ENCODE measurements at places on chromosomes 6 and 20.

- no peak for DNase-seq
Observed at GRCh38 chr6:169139179-169139971, 114.3 kb downstream of the THBS2 start.

GRCh38 chr6:122129313-122130025, 270.0 kb upstream of the HSF2 start:
- DNase-seq, result peak; percentile 3

DNA sequence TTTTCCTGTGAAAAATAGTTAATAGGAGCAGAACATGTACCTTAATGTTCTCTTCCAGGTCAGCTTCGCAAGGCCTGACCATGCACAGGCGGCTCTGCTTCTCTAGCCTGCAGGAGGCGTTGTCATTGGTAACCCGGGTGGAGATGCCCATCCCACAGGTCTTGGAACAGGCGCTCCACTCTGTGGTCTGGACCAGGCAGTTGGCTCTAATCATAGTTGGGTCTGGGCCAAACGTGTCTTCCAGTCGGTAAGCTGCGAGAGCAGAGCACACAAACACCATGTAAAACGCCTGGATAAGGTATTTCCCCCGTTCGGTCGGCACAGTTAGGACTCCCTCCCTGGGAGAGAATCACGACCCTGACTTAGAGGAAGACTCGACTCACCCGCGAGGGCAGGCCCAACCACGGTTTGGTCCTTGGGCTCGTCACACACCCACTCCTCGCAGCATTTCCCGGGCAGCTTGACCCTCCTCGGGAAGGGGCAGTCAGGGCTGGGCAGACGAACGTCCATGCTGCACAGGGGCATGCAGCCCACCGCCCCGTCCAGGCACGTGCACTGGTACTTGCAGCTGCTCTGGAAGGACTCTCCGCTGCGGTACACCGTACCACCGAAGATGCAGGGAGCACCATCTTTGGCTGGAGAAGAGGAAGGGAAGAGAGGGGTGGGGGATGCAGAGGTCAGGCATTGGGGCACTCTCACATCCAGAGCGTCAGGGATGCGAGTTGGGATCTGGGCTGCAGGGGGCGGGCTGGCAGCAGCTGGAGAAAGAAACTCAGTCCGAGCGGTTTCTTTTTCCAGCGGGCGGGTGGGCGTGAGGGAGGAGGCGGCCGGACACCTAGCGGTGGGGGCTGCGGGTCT, 1.0 kb downstream of the CCN2 start:
- DNase-seq, result peak; percentile 58

- no peak for DNase-seq
Observed at GRCh38 chr6:138226700-138227315, 8.5 kb upstream of the PBOV1 start.

GRCh38 chr20:46361381-46361780, 45.0 kb downstream of the ELMO2 start:
- no peak for DNase-seq

DNA sequence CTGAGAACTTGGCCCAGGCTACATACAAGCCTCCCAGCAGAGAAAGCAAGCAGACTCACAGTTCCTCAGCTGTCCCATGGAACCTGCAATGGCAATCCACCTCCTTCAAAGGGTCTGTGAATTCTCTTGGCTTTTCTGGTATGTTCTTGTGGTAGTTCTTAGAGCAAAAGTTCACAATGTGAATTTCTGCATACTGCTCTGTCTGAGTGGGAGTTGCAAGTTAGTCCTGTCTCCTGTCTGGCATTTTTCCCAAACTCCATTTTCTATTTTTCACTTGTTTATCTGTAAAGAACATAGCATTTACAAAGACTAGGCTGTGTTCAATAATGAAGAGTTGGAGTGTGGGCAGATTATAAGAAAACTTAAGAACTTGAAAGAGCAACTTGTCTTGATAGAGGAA, 269.9 kb downstream of the BCKDHB start:
- no peak for DNase-seq

DNA sequence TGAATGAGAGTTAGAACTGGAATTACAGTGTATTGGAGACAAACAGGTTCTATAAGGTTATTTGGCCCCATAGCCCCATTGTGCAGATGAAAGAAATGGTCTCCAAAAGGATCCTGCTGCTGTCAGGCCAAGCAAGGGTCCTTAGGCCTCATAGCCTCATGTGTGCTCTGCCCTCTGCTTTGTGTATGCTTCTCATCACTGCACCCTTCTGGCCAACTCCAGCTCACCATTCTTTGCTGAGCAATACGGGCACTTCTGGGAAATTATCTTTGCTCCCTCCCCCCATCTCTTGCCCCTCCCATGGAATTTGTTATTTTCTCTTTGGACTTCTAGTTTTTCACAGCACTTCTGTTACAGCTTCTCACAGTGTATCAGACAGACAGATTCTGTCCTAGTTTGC, 298.8 kb downstream of the FOXA2 start:
- DNase-seq, result no peak

DNA sequence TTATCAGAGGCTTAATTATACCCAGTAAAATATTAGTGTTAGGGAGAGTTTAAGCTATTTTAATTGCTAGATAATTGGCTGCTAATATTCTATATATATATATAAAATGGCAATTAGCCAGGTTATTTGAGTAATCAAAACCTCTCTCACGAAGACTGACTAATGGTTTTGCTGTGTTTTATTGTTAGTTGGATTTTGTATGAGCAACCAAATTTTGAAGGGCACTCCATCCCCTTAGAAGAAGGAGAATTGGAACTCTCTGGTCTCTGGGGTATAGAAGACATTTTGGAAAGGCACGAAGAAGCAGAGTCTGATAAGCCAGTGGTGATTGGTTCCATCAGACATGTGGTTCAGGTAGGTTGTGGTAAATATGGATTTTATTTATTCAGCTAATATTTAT, 102.2 kb downstream of the RTN4IP1 start:
- DNase-seq, result no peak

DNA sequence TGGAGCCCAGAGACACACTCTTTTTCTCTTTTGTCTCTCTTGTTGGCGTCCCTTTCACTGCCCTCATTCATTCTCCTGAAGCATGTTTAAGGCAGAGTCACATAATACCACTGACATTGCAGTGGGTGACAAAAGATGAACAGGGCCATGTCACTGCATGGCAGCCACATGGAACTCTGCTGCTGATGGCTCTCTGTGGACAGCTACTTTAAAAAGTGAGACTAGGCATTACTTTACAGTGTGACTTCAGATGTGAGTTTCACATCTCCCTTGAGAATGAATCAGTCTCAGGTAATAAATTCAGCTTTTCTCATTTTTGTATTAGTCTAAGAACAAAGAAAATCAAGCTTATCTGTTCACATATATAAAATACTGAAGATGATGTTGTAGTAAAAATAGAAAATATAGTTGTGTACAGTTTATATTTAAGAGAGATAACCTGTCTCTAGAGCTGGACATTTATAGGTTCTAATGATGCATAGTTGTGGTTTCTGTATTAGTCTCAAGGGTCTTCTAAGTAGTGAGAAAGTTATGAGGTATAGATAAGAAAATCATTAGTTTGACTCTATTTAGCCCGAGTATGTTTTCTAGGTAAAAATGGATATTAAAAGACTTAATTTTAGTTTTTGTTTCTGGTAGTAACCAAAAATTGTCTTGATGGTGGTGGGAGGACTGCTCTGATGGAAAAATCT, 6.1 kb downstream of the MRS2 start:
- DNase-seq, result no peak

- DNase-seq, result no peak
Observed at GRCh38 chr20:38635721-38636288, 34.2 kb downstream of the ARHGAP40 start.

GRCh38 chr20:37350649-37351574, 5.0 kb downstream of the SRC start:
- DNase-seq, result no peak

DNA sequence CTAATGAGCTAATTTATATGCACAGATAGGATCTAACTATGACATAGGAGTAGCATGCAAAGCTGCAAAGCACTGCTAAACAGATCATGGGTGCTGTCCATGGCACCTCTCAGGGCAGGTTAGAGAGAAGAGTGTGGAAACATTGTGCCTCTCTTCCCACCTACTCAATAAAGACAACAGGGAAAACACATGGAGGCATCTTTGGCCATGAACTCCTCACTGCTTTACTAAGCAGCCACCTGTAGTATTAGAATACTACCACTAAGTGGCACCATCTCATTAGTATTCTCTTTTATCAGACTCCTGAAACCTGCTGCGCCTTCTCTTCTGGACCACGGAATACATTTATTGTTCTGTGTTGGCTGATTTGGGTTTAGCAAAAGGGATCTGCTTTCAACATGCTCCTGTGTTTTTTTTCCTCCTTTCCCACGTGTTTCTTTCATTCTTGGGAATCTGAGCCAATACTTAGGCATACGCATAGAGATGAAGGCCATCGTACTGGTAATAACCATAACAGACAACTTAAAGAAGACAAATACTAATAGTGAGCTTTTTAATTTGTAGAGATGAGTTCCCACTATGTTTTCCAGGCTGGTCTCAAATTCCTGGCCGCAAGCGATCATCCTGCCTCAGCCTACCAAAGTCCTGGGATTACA, 9.4 kb upstream of the HDDC2 start:
- no peak for DNase-seq

GRCh38 chr6:115982453-115982852, 78.2 kb downstream of the FRK start:
- DNase-seq, result no peak

DNA sequence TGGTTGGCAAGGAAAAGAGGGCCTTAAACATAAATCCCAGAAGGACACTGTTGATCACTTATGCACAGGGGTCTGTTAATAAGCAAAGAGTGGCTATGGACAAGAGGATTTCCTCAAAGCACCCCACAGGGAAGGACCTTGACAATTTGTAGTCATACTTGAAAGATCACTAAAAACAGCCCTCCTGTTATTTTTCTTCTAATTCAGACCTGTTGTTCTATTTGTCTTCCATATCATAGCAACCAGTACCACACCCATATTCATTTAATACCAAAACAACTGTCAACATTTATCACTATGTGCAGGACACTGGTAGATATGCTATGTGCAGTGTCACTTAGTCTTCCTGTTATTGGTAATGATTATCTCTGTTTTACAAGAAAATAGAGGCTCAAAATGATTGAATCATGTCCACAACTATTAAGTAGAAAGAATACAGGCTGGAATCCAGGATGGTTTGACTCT, 3.2 kb upstream of the DYNLRB1 start:
- DNase-seq, result no peak

- DNase-seq, result no peak
Observed at GRCh38 chr6:109048176-109048575, 46.5 kb downstream of the SESN1 start.

DNA sequence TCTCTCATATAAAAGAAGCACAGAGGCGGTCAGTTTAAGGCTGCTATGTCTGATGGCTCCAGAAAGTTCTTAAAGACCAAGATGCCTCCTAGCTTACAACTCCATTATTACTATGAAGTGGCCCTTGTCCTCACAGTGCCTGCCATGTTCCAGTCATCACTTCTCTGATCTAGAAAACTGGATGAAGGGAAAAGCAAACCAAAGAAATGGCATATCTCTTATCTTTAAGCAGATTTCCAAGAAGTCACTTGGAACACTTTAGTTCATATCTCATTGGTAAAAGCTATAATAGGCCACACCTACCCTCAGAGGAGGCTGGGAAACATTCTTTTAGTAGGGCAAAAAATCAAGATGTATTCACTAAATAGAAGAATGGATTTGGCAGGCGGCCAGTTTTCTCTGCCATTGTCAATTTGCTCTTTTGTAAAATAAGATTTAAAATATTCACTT, 289.6 kb downstream of the TBC1D7 start:
- DNase-seq, result no peak

DNA sequence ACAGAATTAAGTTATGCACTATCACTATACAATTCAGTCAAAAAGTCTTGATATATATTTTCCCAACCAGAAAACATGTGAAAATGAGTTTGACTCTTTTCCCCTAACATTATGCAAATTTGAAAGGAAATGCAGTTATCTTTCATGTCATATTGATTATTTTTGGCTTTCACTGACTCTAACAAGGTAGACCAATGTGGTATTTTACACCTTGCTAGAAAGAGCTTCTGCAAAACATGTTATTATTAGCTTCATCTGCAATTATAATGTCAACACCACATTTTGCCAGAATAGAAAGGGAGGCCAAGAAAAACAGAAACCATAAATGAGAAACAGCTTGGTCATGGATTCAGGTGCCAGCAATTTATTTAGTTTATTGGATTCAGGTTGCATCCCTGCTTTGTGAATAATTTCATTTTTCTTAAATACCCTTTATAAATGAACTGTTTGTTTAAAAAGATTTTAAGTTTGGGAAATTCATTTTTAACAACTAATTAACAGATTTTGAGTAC, 226.1 kb upstream of the GJE1 start:
- DNase-seq, result no peak

DNA sequence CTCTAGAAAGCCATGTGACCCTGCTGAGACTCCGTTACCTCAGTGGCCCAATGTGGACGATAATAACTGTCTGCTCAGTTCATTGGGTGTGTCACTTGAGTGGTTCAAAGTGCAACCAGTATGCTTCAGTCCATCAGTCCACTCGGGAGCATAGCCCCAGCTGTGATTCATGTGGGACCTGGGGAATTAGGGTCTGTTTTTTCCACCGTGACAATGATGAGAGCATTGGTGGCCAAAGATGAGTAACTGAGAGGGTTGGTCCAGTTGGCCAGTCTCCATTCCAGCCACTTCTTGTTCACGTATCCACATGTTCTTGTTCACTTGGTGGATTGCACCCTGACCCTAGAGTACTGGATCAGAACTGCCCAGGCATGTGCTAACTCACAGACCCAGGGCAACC, 403.6 kb downstream of the CD83 start:
- no peak for DNase-seq

DNA sequence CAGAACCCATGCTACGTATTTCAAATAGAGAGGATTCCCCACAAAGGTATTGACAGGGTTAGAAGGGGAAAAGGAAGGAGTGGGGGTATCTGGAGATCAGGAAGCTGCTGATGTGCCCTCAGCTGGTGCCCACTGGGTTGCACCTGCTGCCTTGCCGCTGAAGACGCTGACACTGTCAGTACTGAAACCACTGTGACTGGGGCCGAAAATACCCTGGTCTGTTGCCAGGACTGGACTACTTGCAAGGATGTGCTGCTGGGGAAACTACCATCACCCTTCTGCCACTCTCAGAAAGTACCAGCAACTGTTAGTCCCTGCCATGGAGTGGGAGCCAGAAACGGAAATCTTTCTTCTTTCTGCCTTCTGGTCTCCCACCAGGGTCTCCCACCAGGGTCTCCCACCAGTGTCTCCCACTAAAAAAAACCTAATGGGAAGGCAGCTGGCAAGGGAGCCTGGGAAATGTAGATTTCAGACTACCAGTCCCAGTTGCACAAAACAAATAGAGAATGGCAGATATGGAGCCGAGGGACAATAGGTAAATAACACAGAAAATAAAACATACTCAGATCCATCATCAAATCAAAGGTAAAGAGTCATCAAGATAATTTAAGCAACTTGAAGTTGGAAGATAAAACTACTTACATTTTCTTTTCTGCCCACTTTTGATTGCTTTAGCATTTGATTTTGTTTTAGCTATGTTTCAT, 204.8 kb downstream of the TPBG start:
- no peak for DNase-seq

GRCh38 chr6:44641344-44642031, 254.0 kb downstream of the CDC5L start:
- DNase-seq, result no peak
